ENCODE measurements at places on chromosomes 16 and 17. TPM values are rescaled to one million over a fixed set of nuclear protein-coding genes. Genes with fewer than 3 reads are reported as not detected.

- no peaks in the 10 kb centered on the region for H3K4me1 ChIP-seq
- DNase-seq, result no peak
- no peak overlapping the region for H3K27ac ChIP-seq
- H3K4me3 ChIP-seq, result no peak overlapping the region
- no peaks in the 10 kb centered on the region for H3K36me3 ChIP-seq
Observed at GRCh38 chr16:77113835-77114234, 77.2 kb upstream of the MON1B start.

- no peaks in the 10 kb centered on the region for H3K27me3 ChIP-seq
- no peak overlapping the region for H3K27ac ChIP-seq
Observed at GRCh38 chr17:77395501-77396048, 254.8 kb downstream of the SEC14L1 start.

DNA sequence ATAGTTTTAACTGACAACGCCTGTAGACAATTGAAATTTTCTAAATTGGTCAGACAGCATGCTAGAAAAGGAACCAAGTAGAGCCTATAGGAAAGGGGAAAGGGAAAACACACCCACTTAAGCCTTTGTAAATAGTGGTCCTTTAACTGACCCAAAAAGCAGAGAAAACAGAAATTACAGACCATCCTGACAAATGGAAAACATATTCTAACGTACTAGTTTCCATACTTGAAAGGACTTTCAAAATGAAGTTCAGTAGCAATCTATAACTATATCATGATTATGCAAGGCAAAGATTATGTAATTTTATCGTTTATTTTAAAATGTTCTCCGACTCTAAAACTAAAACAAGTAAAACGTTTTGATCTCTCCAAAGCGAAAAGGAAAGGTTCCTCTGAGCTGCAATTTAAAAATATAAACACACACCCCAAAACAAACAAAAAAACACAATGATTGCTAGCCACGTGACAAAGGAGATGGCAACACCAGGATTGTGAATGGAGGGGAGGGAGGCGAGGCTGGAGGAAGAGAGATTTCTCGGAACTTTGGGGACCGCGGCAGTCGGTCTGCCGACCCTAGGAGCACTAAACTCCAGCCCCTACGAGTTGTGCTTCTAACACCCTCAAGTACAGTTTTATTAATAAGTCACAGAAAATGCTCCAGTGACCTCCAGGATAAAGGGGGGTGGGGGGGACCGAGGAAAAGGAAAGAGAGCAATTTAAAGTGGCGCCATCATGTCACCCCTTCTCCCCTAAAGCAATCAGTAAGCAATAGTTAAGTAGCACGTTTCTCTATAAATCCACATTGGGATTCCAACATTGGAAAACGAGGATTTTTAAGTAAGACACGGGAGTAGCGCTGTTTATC lies 1.7 kb downstream of the KANSL1 start:
- peaks cover 18% of the 10 kb centered on the region for H3K4me1 ChIP-seq
- no peaks in the 10 kb centered on the region for H3K36me3 ChIP-seq
- peak overlapping the region; percentile 99 for H3K27ac ChIP-seq
- no peak for DNase-seq
- H3K27me3 ChIP-seq, result no peaks in the 10 kb centered on the region

- H3K4me3 ChIP-seq, result peak within 1 kb of the TSS; percentile 22
- H3K36me3 ChIP-seq, result no peaks in the 10 kb centered on the region
- DNase-seq, result peak; percentile 76
- peaks cover 2% of the 10 kb centered on the region for H3K27me3 ChIP-seq
Observed at GRCh38 chr16:86566601-86566965, at the start of gene FOXC2. Gene FOXC2 (plus strand): TSS chr16:86566829. CDS start chr16:86567336, 507 bp downstream.

Gene CHRNB1
- total RNA-seq, result 7.6 TPM

Gene ATP2C2
- total RNA-seq, result not detected

Gene PRM2
- total RNA-seq, result not detected

Gene KRTAP9-4
- not detected for total RNA-seq

- H3K27ac ChIP-seq, result no peak overlapping the region
- peak overlapping the region; percentile 4 for H3K4me3 ChIP-seq
- no peaks in the 10 kb centered on the region for H3K27me3 ChIP-seq
- peaks cover 4% of the 10 kb centered on the region for H3K4me1 ChIP-seq
Observed at GRCh38 chr17:80497726-80498241, 21.4 kb upstream of the NPTX1 start.

Gene NCOR1
- 142 TPM for total RNA-seq

Gene ANKFN1
- total RNA-seq, result 0.25 TPM

Gene CFAP97D1
- 0.15 TPM for total RNA-seq

GRCh38 chr16:56998861-56999260 lies 9.5 kb downstream of the NLRC5 start:
- H3K27ac ChIP-seq, result no peak overlapping the region
- no peak for DNase-seq
- no peaks in the 10 kb centered on the region for H3K27me3 ChIP-seq

- H3K4me1 ChIP-seq, result peaks cover under 1% of the 10 kb centered on the region
- H3K27ac ChIP-seq, result no peak overlapping the region
- H3K27me3 ChIP-seq, result no peaks in the 10 kb centered on the region
- H3K4me3 ChIP-seq, result no peak overlapping the region
- no peaks in the 10 kb centered on the region for H3K36me3 ChIP-seq
Observed at GRCh38 chr16:49559242-49559641, 185.6 kb downstream of the C16orf78 start.

GRCh38 chr17:38550661-38551060 lies 55.1 kb downstream of the SRCIN1 start:
- no peak overlapping the region for H3K4me3 ChIP-seq
- no peaks in the 10 kb centered on the region for H3K36me3 ChIP-seq
- DNase-seq, result no peak
- H3K4me1 ChIP-seq, result no peaks in the 10 kb centered on the region

DNA sequence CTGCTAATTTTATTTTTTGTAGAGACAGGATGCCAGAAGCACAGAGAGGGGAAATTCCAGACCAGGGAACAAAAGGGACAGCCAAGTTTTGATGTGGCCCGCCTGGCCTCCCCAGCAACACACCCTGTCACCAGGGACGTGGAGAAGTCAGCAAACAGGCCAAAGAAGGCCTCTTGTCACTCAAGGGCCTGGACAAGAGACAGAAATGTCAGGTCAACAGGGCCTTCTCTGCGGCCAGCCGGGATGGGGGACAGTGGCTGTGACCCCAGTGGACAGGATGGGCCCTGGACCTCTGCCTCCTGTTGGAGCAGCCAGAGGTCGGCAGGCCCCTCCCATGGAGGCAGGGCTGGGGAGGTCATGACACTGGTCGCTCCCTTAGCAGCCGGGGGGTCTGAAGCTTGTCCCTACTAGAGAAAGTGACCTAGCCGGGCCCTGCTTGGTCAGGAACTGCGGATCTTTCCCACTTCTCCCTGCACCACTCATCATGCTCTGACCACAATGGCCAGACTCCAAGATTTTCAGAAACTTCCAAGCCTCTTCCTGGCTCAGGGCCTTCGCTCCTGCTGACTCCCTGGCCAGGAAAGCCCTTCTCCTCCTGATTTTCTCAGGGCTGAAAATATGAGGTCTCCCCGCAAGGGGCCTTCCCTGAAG lies 9.2 kb upstream of the TVP23A start:
- peaks cover 11% of the 10 kb centered on the region for H3K4me1 ChIP-seq
- peak overlapping the region; percentile 91 for H3K27ac ChIP-seq
- peak; percentile 79 for DNase-seq
- no peaks in the 10 kb centered on the region for H3K27me3 ChIP-seq

DNA sequence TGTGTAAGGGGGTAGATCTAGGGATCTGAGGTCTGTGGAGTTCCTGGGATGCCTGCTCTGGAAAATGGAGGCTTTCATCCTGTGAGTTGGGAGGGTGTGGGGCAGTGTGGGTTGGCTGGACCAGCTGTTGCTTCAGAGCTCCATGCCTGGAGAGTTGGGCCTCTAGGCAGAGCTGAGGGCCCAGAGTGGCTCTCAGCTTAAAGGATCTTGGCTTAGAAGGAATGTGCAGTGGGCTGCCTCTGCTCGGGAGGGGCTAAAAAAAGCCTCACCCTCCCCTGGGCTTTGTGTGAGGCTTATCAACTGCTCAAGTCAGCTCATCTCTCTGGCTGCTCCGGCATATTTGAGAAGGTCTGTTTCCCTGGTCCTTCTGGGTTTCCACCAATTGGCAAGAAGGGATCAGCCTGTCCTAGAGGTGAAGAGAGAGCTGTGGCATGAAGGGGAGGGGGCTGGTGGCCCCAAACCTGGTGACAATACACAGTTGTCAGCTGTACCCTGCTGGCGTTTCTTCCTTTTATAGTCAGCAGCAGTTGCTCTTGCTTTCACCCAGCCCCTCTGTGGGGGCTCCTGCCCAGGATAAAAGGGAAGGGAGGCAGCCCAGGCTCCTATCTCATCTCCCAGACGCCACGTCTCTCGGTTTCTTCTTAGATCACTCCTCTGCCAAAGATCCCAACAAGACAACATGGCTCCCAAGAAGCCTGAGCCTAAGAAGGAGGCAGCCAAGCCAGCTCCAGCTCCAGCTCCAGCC lies at the start of gene MYL4:
MYL4 (plus strand) TSS at position 605 of the 745 bp plus-strand sequence; CDS start at position 680, 75 bp downstream.
- peaks cover 9% of the 10 kb centered on the region for H3K4me1 ChIP-seq
- no peak within 1 kb of the TSS for H3K4me3 ChIP-seq
- no peak for DNase-seq

GRCh38 chr16:11242658-11243057 lies 13.3 kb downstream of the SOCS1 start:
- no peaks in the 10 kb centered on the region for H3K27me3 ChIP-seq
- no peak overlapping the region for H3K27ac ChIP-seq
- no peaks in the 10 kb centered on the region for H3K36me3 ChIP-seq
- no peak for DNase-seq

DNA sequence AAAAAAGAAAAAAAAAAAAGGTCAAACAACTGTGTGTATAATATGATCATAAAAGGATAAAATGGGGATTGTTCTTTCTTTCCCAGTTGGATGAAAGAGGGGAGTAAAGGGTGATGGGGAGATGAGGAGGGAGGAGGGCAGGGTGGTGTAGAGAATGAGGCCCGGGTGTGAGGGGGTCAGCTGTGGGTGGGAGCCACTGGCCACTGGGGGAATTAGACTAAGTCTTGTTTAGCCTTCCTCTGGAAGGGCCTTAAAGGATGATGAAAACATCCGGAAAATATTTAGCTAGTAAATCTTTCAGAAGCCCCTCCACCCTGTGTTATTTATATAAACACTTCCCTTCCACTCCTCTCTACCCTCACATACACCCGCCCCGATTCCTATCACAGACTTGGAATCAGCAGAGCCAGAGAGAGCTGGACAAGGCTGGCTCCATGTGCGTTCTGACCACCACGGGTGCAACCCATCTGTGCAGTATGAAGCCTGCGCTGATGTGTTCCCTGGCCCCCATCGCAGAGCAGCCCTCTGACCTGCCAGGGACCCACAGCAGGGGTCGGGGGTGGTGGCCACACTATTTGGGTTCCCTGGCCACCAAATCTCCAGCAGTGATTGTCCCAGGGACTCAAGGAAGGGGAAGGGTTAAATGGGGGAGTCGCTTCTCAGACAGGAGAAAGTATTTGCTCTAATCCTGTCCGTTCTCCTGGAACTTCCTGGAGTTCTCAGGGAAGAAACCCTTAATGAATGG lies 72.7 kb downstream of the GAS7 start:
- H3K36me3 ChIP-seq, result no peaks in the 10 kb centered on the region
- no peak overlapping the region for H3K4me3 ChIP-seq
- H3K27ac ChIP-seq, result no peak overlapping the region
- H3K27me3 ChIP-seq, result no peaks in the 10 kb centered on the region
- peaks cover 18% of the 10 kb centered on the region for H3K4me1 ChIP-seq

DNA sequence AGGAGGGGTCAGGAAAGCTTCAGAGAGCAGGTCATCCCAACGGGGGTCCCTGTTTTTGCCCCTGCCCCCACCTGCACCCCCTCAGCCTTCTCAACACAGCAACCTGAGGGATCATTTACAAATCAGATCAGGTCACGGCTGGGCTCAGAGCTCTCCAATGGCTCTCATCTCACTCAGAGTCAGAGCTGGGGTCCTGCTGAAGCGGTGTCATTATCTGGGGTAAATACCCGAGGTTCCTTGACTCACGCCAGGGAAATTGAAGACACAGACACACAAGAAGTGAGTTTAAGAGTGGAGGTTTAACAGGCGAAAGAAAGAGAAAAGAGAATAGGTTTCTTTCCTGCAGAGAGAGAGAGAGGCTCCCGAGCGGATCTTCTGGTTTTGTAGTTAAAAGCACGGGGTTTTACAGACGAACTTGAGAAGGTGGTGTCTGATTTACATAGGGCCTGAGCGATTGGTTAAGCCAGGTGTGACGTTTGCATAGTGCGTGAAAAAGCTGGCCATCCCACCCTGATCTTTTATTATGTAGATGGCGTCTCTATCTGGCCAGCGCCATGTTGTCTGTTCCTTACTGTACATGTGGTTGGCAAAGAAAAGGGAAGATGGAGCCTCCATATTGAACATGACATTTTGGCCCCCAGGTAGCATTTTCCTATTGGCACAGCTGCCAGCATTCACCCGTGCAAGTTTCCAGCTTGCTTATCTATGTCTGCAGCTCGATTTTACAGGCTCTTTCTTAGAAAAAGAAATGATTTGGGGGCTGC lies 51.4 kb downstream of the WSB1 start:
- H3K4me1 ChIP-seq, result peaks cover 2% of the 10 kb centered on the region
- no peaks in the 10 kb centered on the region for H3K36me3 ChIP-seq
- no peak overlapping the region for H3K27ac ChIP-seq
- no peak for DNase-seq

DNA sequence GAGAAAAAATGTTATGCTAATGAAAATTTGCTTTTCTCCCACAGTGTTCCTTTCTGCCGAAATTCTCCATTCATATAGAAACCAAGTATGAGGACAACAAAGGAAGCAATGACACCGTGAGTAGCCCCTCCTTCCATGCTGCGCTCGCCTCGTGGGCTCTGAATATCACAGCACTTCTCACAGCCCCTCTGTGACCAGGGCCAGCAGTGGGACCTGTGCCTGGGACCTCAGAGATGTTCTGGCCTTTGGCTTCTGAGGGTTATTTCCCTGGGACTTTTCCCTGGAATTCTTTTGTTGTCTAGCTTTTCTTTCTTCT lies 139.6 kb upstream of the NOL11 start:
- H3K36me3 ChIP-seq, result no peaks in the 10 kb centered on the region
- DNase-seq, result no peak
- H3K4me1 ChIP-seq, result peaks cover 1% of the 10 kb centered on the region
- no peaks in the 10 kb centered on the region for H3K27me3 ChIP-seq

GRCh38 chr16:85879975-85880831 lies 18.8 kb upstream of the IRF8 start:
- H3K36me3 ChIP-seq, result no peaks in the 10 kb centered on the region
- H3K27ac ChIP-seq, result no peak overlapping the region
- no peak overlapping the region for H3K4me3 ChIP-seq
- no peaks in the 10 kb centered on the region for H3K4me1 ChIP-seq

Data from ovary (tissue), 10 donors.